ENCODE measurements at places on chromosomes 16 and 17. TPM values are rescaled to one million over a fixed set of nuclear protein-coding genes. Genes with fewer than 3 reads are reported as not detected.

Gene GLIS2
- 2.7 TPM for total RNA-seq

Gene KCNJ12
- 3.2 TPM for total RNA-seq

Gene FBXL19
- 54.2 TPM for total RNA-seq

Gene ARHGAP44
- total RNA-seq, result 7.1 TPM

Gene METRNL
- total RNA-seq, result 4.2 TPM

Gene HSBP1
- total RNA-seq, result 151 TPM

Gene AOC3
- 0.41 TPM for total RNA-seq

Gene SULT1A4
- 6.9 TPM for total RNA-seq

Gene WNT9B
- 0.22 TPM for total RNA-seq

Gene KRT36
- total RNA-seq, result not detected

Gene CTNS
- total RNA-seq, result 11.0 TPM

Gene CDH16
- not detected for total RNA-seq

Gene C17orf100
- total RNA-seq, result 0.92 TPM

Gene SEPTIN1
- total RNA-seq, result 4.4 TPM

Gene NATD1
- 8.7 TPM for total RNA-seq

Gene IGSF6
- 0.91 TPM for total RNA-seq

Gene CES3
- 1.6 TPM for total RNA-seq

Gene PIRT
- total RNA-seq, result 28.4 TPM

Gene KCNG4
- total RNA-seq, result 0.97 TPM

Gene CX3CL1
- 1.7 TPM for total RNA-seq

Gene KRT33B
- total RNA-seq, result 0.13 TPM

Gene CCL8
- total RNA-seq, result not detected

Gene HOXB2
- 36.4 TPM for total RNA-seq

Gene TNK1
- 2.3 TPM for total RNA-seq

Gene OR3A3
- 0.10 TPM for total RNA-seq

Gene NFE2L1
- total RNA-seq, result 90.0 TPM

Gene CACNG3
- 0.35 TPM for total RNA-seq

Gene TPSAB1
- total RNA-seq, result 0.81 TPM

Gene HSD11B2
- total RNA-seq, result 10.7 TPM

Gene OR1A1
- total RNA-seq, result 0.23 TPM

Gene MYH8
- total RNA-seq, result 0.12 TPM

Gene ABCC11
- 0.27 TPM for total RNA-seq

Gene MT1A
- total RNA-seq, result not detected

Gene FOXF1
- total RNA-seq, result not detected

Gene MAP2K4
- 22.6 TPM for total RNA-seq

Gene OR4D1
- total RNA-seq, result not detected

Gene MSLN
- total RNA-seq, result not detected

Gene EPN2
- 11.0 TPM for total RNA-seq

Gene PITPNM3
- 2.7 TPM for total RNA-seq

Gene CCL4
- not detected for total RNA-seq

Gene CBX2
- total RNA-seq, result 3.4 TPM

Gene PCGF2
- total RNA-seq, result 17.1 TPM

Gene SPATA20
- total RNA-seq, result 5.4 TPM

Gene LPO
- 1.2 TPM for total RNA-seq

Gene CD300H
- total RNA-seq, result not detected

Gene METRN
- total RNA-seq, result 31.8 TPM

Gene CACNG1
- 1.4 TPM for total RNA-seq

Gene BRIP1
- total RNA-seq, result 12.4 TPM

Gene ABI3
- not detected for total RNA-seq

Gene OTOP2
- not detected for total RNA-seq

Gene MT4
- total RNA-seq, result not detected

Gene MLST8
- 30.0 TPM for total RNA-seq

Data from motor neuron (in vitro differentiated cells).